Adrenal gland (tissue), 19 donors: ENCODE measurements at places on chromosomes 6 and 20. TPM values are rescaled to one million over a fixed set of nuclear protein-coding genes. Genes with fewer than 3 reads are reported as not detected.

The HLA-DRA gene
- 352 TPM for total RNA-seq

The PRL gene
- total RNA-seq = not detected

The LRRC73 gene
- total RNA-seq = 4.4 TPM

The DDO gene
- 15.1 TPM for total RNA-seq

The NRM gene
- total RNA-seq = 5.7 TPM

The ASIP gene
- total RNA-seq = 0.83 TPM

The COL19A1 gene
- not detected for total RNA-seq

The LKAAEAR1 gene
- not detected for total RNA-seq

DNA sequence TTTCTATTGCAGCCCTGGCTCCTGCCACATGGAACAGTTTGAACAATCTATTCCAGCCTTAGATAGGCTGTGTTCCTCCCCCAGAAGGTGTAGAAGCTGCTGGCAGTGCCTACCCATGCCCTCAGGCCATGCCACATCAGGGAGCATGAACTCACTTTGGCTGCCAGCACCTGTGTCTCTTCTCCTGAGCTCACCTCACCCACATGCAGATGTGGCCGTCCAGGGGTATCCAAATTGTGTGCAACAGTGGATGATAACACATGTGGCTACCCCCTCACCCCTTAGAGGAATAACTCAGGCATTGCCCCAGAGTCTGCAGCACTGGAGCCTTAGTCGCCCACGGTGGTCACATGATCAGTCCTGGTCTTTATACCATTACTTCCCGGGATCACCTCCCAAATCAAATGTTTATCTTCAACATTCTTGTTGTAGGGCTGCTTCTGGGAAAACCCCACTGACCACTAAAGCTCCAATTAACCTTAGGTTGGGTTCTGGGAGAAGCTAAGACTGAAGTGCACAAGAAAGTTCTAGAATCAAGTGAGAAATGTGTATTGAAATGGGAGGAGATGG is 110.4 kb downstream of the BANF2 start:
- H3K27ac ChIP-seq = no peak overlapping the region
- H3K4me3 ChIP-seq = no peak overlapping the region
- no peak for DNase-seq
- H3K36me3 ChIP-seq = no peaks in the 10 kb centered on the region
- no peaks in the 10 kb centered on the region for H3K27me3 ChIP-seq

GRCh38 chr6:100627911-100628758 is 163.4 kb upstream of the SIM1 start:
- no peak overlapping the region for H3K4me3 ChIP-seq
- no peak for DNase-seq
- peaks cover 12% of the 10 kb centered on the region for H3K36me3 ChIP-seq
- H3K4me1 ChIP-seq = no peaks in the 10 kb centered on the region

DNA sequence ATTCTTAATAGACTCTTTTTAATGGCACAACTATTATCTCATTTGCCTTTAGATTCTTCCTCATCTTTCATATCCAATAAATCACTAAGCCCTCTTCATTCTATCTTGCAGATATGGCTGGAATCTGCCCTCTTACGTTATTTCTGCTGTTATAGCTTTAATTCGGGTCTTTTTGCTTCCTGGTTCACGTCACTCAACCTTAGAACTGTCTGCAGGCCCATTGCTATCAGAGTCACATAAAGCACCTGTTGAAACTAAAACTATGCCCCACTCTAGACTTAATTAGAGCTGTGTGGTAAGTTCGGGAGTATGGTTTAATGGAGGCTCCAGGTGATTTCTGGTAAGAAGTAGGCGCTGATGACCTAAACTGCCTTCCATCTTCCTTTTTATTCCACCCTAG is 988 bp downstream of the QRSL1 start:
- peaks cover 7% of the 10 kb centered on the region for H3K4me1 ChIP-seq
- no peaks in the 10 kb centered on the region for H3K36me3 ChIP-seq
- DNase-seq = no peak
- no peak overlapping the region for H3K4me3 ChIP-seq

GRCh38 chr20:45154183-45154582 is 20.5 kb upstream of the PI3 start:
- no peak overlapping the region for H3K27ac ChIP-seq
- H3K4me3 ChIP-seq = no peak overlapping the region
- H3K4me1 ChIP-seq = no peaks in the 10 kb centered on the region
- no peaks in the 10 kb centered on the region for H3K27me3 ChIP-seq
- no peak for DNase-seq

- no peaks in the 10 kb centered on the region for H3K36me3 ChIP-seq
- H3K4me1 ChIP-seq = no peaks in the 10 kb centered on the region
- H3K27me3 ChIP-seq = no peaks in the 10 kb centered on the region
- no peak for DNase-seq
- H3K4me3 ChIP-seq = no peak overlapping the region
Measured at GRCh38 chr6:17574866-17575560, 25.1 kb upstream of the FAM8A1 start.

DNA sequence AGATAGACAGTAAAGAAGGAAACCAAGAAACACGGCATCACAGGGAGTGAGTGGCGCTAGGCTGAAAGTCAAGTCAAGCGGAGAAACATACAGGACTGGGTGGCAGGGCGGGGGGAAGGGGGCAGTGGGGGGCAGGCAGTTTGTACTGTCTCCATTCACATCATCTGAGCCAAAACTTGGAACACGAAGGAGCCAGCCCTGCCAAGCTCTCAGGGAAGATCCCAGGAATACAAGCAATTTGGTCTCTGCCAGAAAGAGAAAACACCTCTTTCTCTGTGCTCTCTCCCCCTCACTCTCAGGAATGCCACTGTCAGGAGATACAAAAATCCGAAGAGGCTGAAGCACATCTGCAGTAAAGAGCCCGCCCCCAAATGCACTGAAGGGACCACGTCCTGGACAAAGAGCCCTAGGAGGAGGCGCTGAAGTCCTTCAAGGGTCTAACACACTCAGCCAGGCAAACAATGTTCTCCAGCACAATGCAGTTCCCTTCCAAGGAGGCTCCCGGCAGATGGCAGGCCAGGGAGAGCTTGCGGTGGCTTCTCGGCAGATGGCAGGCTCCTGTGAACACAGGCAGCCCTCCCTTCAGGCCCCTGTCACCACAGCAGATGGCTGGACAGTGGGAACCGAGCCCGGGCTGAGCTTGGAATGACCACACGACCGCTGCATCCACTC is 90.0 kb downstream of the ATP9A start:
- DNase-seq = no peak
- H3K27ac ChIP-seq = no peak overlapping the region
- H3K27me3 ChIP-seq = no peaks in the 10 kb centered on the region
- no peaks in the 10 kb centered on the region for H3K4me1 ChIP-seq
- H3K36me3 ChIP-seq = no peaks in the 10 kb centered on the region

- DNase-seq = no peak
- no peak overlapping the region for H3K4me3 ChIP-seq
- H3K27ac ChIP-seq = no peak overlapping the region
- H3K27me3 ChIP-seq = no peaks in the 10 kb centered on the region
- H3K36me3 ChIP-seq = no peaks in the 10 kb centered on the region
- no peaks in the 10 kb centered on the region for H3K4me1 ChIP-seq
Measured at GRCh38 chr6:2522521-2522920, 228.2 kb downstream of the MYLK4 start.

GRCh38 chr6:46011188-46012085 is 4.2 kb downstream of the CLIC5 start:
- no peak for DNase-seq
- peaks cover 19% of the 10 kb centered on the region for H3K4me1 ChIP-seq
- no peaks in the 10 kb centered on the region for H3K27me3 ChIP-seq
- H3K4me3 ChIP-seq = no peak overlapping the region
- H3K36me3 ChIP-seq = no peaks in the 10 kb centered on the region

DNA sequence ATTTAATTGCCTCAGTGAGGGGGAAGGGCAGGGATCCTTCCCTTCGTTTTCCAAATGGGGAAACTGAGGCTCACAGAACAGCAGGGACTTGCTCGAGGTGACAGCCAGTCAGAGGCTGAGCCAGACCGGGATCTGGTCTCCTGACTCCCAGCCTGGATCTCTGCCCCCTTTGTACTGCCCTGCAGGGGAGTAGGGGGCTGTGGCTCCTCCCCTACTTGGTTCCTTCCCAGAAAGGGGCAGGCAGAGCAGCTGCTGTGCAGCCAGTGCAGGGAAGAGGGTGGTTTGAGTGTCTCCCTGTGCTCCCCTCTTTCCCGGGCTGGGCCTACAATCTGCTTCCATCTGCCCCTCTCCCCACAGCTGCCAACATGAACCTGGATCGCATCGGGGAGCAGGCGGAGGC is 37.6 kb downstream of the UQCC2 start:
- H3K27ac ChIP-seq = no peak overlapping the region
- H3K27me3 ChIP-seq = no peaks in the 10 kb centered on the region
- no peaks in the 10 kb centered on the region for H3K4me1 ChIP-seq
- DNase-seq = no peak
- H3K36me3 ChIP-seq = peaks cover 7% of the 10 kb centered on the region

GRCh38 chr6:15644904-15645303 is 17.9 kb downstream of the DTNBP1 start:
- H3K27ac ChIP-seq = no peak overlapping the region
- H3K27me3 ChIP-seq = no peaks in the 10 kb centered on the region
- no peak for DNase-seq
- no peaks in the 10 kb centered on the region for H3K4me1 ChIP-seq
- no peak overlapping the region for H3K4me3 ChIP-seq

GRCh38 chr6:145929037-145929633 is 35.0 kb downstream of the SHPRH start:
- peak; percentile 21 for DNase-seq
- H3K36me3 ChIP-seq = peaks cover 45% of the 10 kb centered on the region
- no peaks in the 10 kb centered on the region for H3K4me1 ChIP-seq
- H3K27me3 ChIP-seq = no peaks in the 10 kb centered on the region
- no peak overlapping the region for H3K27ac ChIP-seq
- no peak overlapping the region for H3K4me3 ChIP-seq

DNA sequence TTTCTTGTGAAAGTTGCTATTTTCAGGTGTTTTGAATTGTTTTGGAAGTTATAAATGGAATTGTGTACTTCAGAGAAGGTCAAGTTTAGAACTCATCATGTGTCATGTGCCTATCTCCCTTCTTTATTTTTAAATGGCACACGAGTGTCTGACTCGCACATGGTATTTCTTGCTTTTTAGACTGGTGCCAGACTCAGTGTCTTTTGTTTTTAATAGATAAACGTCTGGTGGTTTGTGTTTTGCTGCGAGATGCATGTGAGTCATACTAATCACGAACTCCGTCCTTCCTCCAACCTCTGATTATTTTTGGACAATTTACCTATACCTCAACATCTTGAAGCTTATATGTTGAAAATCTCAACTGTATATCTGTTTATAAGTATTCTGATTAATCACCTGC is 292.1 kb downstream of the CDKAL1 start:
- no peaks in the 10 kb centered on the region for H3K36me3 ChIP-seq
- no peak overlapping the region for H3K27ac ChIP-seq
- peaks cover 20% of the 10 kb centered on the region for H3K4me1 ChIP-seq
- no peak overlapping the region for H3K4me3 ChIP-seq
- DNase-seq = no peak

- DNase-seq = no peak
- no peak overlapping the region for H3K4me3 ChIP-seq
- no peak overlapping the region for H3K27ac ChIP-seq
- H3K36me3 ChIP-seq = no peaks in the 10 kb centered on the region
- no peaks in the 10 kb centered on the region for H3K4me1 ChIP-seq
- no peaks in the 10 kb centered on the region for H3K27me3 ChIP-seq
Measured at GRCh38 chr6:44522871-44523270, 135.4 kb downstream of the CDC5L start.

DNA sequence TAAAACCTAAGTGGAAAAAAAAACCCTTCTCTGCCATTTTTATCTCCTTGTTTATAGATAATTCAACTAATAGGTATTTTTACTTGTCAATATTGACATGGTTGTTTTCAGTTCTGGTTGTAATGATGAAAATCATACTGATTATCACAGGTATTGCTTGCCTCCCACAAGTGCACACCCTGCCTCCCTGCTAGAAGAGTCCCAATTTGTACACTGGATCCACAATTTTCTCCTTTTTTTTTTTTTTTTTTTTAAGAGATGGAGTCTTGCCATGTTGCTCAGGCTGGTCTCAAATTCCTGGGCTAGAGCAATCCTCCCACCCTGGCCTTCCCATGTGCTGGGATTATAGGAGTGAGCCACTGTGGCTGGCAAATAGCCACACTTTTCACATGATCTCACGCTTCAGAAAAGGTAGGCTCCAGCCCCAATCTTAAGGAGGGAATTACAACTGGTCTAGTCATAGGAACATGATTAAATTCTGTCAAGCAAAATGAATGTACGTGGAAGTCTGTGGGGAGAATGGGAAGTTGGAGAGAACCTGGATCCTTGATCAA is 12.3 kb downstream of the DYNLT2 start:
- H3K4me1 ChIP-seq = no peaks in the 10 kb centered on the region
- no peak overlapping the region for H3K4me3 ChIP-seq
- no peak overlapping the region for H3K27ac ChIP-seq
- H3K36me3 ChIP-seq = no peaks in the 10 kb centered on the region

- no peak overlapping the region for H3K27ac ChIP-seq
- no peaks in the 10 kb centered on the region for H3K27me3 ChIP-seq
- H3K4me1 ChIP-seq = no peaks in the 10 kb centered on the region
- no peak overlapping the region for H3K4me3 ChIP-seq
- no peak for DNase-seq
- no peaks in the 10 kb centered on the region for H3K36me3 ChIP-seq
Measured at GRCh38 chr6:109595998-109596397, 95.0 kb downstream of the AK9 start.

DNA sequence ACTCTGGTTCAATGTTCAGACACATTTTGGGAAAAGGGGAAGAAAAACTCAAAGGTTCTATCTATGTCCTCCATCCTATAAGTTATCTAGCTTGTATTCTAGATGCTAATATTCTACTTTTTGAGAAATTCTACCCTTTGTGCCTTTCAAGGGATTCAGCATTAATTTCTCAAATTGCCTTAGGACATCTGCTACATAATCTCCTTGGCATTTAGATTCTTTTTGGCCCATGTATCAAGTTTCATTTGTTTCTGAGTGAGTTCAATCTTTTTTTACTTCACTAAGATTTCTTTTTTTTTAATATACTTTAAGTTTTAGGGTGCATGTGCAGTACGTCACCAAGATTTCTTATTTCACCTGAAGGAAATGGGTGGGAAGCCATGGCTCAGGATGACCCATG is 232.7 kb upstream of the TENT5A start:
- H3K27me3 ChIP-seq = no peaks in the 10 kb centered on the region
- H3K27ac ChIP-seq = no peak overlapping the region
- H3K4me1 ChIP-seq = no peaks in the 10 kb centered on the region
- no peak for DNase-seq

DNA sequence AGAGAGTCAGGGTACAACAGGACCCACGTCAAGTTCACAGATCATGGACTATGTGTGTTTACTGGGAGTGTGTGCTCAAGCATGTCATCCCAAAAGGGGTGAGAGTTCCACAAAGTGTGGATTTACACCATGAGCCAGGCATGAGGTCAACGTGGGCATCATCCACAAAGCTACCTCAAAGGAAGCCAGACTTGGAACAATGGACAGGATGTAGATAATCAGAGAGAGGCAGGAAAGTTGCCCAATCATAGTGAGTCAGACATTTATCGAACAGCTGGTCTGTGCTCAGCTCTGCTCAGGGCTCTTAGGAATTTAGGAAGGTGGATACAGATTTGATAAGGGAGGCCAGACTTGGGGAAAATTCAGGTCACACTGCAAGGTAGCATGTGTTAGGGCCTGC is 317.2 kb upstream of the CDYL start:
- DNase-seq = no peak
- no peak overlapping the region for H3K4me3 ChIP-seq
- no peak overlapping the region for H3K27ac ChIP-seq
- H3K36me3 ChIP-seq = no peaks in the 10 kb centered on the region
- H3K4me1 ChIP-seq = peaks cover 11% of the 10 kb centered on the region
- no peaks in the 10 kb centered on the region for H3K27me3 ChIP-seq
